ENCODE measurements at places on chromosomes 5 and 9. TPM values are rescaled to one million over a fixed set of nuclear protein-coding genes. Genes with fewer than 3 reads are reported as not detected.

GRCh38 chr5:144122081-144122480, 48.4 kb downstream of the YIPF5 start:
- no peak for DNase-seq

GRCh38 chr5:74201334-74202081, 439.0 kb downstream of the ENC1 start:
- DNase-seq, result no peak

- DNase-seq, result peak; percentile 82
These were observed 962 bp upstream of the NR6A1 start for GRCh38 chr9:124771867-124772679.

GRCh38 chr5:124263680-124264491, 482.6 kb downstream of the ZNF608 start:
- no peak for DNase-seq

DNA sequence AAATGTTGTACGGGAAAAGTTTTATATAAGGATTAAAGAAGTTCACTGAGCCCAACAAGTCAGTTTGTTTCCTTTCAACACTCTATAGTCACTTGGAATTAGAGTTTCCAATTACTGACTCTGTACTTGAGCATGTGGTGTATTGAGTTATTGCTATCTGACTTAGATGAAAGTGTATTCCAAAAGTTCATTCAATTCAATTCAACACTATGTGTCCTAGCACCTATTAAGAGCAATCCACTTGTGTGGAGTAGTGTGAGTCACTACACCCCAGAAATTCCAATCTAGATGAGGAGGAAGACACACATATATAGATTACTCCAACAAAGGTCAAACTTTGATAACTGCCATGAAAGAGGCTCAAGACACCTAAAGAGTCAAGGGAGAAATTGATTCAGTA, 98.2 kb upstream of the SLCO6A1 start:
- DNase-seq, result no peak

DNA sequence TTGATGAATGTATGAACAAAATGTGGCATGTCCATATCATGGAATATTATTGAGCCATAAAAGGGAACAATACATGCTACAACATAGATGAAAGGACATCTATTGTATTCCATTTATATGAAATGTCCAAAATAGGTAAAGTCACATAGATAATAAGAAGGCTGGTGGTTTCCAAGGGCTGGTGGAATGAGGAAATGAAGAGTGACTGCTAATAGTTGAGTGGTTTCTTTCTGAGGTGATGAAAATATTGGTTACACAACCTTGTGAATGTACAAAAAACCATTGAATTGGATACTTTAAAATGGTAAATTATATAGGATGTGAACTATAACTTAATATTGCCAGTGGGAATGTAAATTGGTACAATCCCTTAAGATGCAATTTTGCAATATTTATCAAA, 5.2 kb downstream of the ARSB start:
- no peak for DNase-seq

- no peak for DNase-seq
These were observed 3.3 kb downstream of the ADRB2 start for GRCh38 chr5:148829734-148830133.

KCNV2 gene
- total RNA-seq, result not detected

DNA sequence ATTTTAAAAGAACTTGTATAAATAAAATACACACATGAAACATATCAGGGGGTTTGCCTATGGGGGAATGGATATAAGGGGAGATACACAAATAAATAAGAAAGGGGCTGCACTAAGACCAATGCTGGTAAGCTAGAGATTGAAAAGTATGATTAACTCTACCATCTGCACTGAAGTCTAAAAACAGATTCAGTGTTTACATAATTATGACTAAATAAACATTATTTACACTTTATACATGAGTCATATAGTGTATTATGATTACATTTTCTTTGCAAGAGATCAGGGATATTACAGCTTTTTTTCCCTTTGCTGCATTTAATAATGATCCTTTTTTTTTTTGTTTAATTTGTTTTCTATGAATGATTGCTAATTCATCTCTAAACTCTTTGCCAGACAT, 367.9 kb downstream of the TMEM38B start:
- DNase-seq, result no peak

DNA sequence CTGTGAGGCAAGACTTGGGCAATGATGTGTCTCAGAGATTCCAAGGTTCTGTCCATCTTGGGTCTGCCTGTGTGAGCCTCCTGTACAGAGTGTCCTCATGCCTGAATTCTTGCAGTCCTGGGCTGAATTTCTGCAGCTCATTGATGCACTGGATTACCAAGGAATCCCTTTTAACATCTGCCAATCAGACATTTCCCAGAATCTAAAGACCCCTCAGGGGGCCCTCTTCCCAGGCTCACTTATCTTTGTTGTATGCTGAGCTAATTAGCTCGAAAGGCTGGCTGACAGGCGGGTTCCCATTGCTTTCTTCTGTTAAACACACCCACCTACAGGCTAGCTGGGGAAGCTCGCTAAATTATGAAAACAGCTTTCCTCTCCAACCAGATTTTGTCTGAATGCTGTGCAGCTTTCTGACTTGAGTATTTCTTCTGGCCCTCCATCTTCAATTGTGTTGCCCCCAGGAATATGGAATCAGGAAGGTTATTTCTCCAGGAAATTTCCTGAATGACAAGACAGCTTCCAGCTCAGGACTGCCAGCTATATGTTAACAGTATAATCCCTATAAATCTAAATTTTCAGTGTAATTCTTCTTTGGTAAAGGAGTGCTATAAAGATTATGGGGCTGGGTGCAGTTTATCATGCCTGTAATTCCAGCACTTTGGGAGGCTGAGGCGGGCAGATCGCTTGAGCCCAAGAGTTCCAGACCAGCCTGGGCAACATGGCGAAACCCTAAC, at the start of gene LIX1:
Gene LIX1 (minus strand): TSS at position 91 of the 734 bp plus-strand sequence. CDS start 35 bp downstream, at position 56.
- peak; percentile 51 for DNase-seq

MEGF10 gene
- 4.7 TPM for total RNA-seq

PCDHGB7 gene
- 7.6 TPM for total RNA-seq

KLF4 gene
- total RNA-seq, result 75.1 TPM

DNA sequence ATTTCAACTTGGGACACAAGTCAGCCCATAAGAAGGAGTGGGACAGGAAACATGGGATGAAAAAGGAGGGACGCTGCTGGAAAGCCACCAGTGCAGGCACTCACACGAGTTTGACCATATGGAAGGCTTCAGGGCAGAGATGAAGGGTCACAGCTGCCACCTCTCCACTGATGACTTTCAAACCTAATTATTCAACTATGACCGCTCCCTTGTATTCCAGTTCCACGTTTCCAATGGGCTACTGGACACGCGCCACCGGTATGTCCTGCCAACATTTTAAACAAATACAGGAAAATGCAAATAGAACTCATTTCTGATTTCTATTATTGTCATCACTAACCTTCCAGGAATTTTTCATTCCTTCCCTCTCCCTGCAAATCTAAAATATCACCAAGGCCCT, 134.7 kb downstream of the SLC1A3 start:
- DNase-seq, result no peak

RFESD gene
- total RNA-seq, result 6.7 TPM

GRCh38 chr9:115411516-115411915, 293.6 kb upstream of the TNC start:
- no peak for DNase-seq

DNA sequence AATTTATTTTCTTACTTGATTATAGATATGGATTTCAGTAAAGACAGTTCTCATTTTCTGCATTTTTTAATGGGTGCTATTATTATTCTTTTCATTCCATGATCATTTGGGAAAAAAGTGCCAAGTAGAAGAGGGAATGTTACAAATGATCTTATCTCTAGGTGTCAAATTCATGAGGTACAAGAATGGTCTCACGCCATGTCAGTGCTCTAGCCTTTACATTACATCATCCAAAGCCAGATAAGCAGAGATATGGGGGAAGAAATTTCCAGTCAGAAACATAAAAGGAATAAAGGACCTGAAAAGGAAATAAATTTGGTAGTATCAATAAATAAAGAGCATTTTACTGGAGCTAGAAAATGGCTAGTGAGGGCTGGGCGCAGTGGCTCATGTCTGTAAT, 1544.2 kb upstream of the CDH6 start:
- no peak for DNase-seq
